ENCODE measurements at places on chromosomes 4 and X.

DNA sequence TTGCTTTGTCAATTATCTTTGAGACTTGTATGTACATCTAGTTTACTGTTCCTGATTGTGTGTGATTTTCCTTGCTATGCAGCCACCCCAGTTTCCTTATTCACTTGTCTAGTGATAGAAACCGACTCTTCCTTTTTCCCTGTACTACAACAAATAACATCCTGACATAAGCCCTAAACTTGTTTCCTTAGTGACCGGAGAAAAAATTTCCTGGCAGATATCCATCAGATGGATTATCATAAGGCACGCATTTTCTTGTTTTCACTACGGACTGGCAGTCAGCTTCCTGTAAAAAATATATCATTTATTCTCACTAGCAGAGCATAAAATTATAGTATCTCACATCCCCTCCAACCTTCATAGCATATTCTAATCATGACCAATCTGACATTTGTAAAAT is 410.7 kb downstream of the CENPC start:
- no peak for DNase-seq

DNA sequence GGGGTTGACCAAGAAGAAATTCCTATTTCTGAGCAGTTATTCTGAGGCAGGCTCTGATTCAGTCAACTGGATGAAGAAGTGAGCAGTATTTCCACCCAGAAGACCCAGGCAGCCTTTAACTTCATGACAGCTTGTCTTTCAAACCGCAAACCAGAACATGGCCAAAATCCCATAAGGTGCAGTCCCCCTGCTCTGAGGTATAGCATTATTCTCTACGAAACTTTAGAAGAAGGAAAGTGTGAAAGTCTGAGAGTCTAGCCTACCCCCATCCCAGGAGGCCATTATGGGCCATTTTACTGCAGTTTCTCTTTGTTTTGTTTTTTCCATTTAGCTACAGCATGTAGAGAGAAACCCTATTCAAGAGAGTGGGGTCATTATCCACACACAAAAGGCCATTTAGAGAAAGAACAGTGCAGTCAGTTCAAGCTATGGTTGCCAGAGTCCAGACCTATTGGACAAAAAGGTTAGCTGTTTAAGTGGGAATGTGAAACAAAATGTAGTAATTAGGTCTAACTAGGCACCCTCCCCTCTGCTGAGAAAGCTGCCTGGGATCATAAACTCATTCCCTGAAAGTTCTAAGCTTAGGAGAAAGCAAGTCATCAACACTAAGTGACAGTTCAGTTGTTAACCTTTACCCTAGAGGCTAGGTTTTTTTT is 52.1 kb upstream of the RASGEF1B start:
- no peak for DNase-seq

GRCh38 chr4:10289538-10289906 is 167.7 kb downstream of the ZNF518B start:
- no peak for DNase-seq

DNA sequence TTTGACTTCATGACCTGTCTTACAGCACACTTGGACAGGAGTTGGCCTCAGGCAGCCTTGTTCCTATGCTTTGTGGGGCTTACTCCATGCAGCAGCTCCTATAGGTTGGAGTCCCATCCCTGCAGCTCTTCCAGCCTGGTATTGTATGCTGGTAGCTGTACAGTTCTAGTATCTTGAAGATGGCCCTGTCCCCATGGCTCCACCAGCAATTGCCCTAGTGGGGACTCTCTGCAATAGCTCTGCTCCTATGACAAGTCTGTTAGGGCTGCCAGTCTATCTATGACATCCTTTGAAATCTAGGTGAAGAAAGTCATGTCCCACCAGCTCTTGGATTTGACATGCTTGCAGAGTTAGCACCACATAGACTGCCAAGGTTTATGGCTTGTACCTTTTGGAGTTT is 252.6 kb downstream of the ANTXR2 start:
- DNase-seq = no peak

- DNase-seq = no peak
Observed at GRCh38 chrX:19156186-19156585, 33.9 kb upstream of the ADGRG2 start.

DNA sequence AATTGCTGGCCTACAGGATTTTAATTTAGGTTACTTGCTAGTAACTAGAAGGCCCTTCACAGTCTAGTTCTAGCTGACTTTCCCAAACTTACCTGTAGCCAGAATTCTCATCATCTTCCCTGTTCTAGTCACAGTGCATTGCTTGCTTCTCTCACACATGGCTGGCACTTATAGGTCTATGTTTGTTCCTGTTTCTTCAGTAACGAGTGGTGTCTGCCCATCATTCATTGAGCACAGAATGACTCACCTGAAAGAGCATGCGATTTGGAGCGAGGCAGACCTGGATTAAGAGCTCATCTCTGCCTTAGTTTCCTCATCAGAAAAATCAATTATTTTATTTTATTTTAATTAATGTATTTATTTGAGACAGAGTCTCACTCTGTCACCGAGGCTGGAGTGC is 201.7 kb upstream of the ANK2 start:
- no peak for DNase-seq

DNA sequence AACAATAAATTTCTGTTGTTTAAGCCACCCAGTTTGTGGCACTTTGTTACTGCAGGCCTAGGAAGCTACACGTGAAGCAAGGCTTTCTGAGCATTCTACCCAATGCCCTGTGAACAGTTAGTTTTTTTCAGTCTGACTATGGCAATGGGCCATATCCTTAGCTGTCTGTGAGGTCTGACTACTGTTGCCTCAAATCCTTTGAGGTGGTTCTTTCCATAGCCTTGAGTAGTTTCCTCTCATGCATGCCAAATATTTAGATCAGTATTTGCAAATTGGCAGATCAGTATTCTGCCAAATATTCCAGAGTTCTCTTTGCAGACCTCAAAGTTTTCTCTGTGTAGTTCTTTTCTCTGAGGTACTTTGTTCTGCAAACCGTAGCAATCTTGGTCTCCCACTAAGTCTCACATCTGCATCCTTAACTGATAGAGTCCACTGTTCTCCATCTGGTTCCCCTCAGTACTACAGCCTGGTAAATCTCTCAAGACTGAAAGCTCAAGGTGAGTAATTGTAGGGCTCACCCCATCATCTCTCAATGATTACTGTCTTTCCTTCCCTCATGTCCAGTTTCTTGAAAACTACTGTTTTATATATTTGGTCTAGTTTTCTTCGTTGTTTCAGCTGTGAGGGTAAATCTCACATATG is 984.9 kb upstream of the INTU start:
- no peak for DNase-seq

GRCh38 chrX:9942086-9942485 is 25.1 kb upstream of the CLDN34 start:
- peak; percentile 75 for DNase-seq

Data from stimulated activated CD4-positive, alpha-beta T cell treated with anti-CD3 and anti-CD28 coated beads, Interleukin-4, amount 100 ng/mL, for 24 hours (primary cell).